GM04503 (cell line): ENCODE measurements at places on chromosomes 1 and 21.
A peak's percentile ranks its signal among the peaks of the same experiment; 100 is the strongest.

- no peak for DNase-seq
These were observed 3.1 kb downstream of the CSF3R start for GRCh38 chr1:36479505-36480051.

GRCh38 chr1:166086113-166086883 is 80.5 kb downstream of the FAM78B start:
- no peak for DNase-seq

DNA sequence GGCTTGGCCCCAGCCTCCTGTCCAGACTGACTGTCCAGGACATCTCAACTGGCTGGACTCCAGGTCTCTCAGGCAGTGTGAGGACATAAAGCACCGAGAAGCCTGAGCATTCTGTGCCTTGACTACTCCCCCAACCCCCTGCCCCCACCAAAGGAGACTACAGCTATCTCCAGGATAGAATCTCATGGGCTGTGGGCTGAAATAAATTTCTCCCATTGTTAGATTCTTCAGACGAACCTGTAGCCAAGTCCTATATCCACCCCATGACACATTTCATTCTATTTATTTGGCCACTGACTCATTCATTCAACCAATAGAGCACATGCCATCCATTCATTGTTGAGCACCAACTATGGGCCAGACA is 11.4 kb downstream of the VWA5B1 start:
- DNase-seq: no peak

- DNase-seq: no peak
These were observed 7.9 kb downstream of the LYST start for GRCh38 chr1:235858766-235859165.

GRCh38 chr1:23118957-23119792 is 49.5 kb downstream of the LUZP1 start:
- DNase-seq: no peak

- DNase-seq: peak; percentile 82
These were observed 11.0 kb downstream of the EVA1C start for GRCh38 chr21:32423320-32424190.

- no peak for DNase-seq
These were observed 41.2 kb downstream of the SPAG17 start for GRCh38 chr1:118143831-118144230.

DNA sequence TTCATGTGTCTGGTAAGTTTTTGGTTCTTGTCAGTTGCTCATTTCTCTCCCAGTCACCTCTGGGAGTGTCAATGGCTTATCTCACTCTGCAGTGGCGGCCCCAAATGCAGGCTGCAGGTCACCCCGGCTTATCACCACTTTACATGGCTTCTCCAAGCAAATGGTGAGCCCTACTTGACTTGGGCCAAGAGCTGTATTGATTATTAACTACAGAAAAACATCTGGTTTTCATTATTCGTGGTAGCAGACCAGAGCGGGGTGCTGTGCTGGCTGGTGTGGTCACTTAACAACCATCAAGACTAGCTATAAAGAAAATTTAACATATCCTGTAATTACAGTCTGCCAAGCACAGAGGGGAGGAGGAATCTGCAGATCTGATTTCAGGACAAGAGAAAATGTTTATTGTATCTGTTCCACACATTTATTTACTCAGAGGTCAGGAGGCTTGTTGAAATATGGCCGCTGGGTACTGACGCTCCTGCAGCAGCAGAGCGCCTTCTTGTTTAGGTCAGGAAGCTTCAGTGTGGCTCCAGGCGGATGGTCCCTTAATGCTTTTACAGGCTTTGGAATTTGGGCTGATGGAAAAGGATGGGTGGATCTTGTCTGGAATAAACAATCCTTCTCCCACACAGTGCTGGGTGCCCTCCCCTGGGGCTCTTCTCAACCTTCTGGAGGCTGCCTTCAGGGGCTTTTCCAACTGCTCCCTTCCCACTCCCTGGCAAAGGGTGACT is 87.8 kb downstream of the HLX start:
- no peak for DNase-seq

GRCh38 chr1:147720557-147720956 is 39.8 kb downstream of the GJA5 start:
- no peak for DNase-seq

- DNase-seq: no peak
These were observed 192.1 kb downstream of the DUSP10 start for GRCh38 chr1:221549815-221550214.

GRCh38 chr1:179269071-179269470 is 24.5 kb upstream of the SOAT1 start:
- no peak for DNase-seq

GRCh38 chr1:1920608-1921458 is 1.8 kb upstream of the TMEM52 start:
- DNase-seq: no peak

- DNase-seq: no peak
These were observed 109.5 kb upstream of the SIM2 start for GRCh38 chr21:36589352-36589971.

- peak; percentile 59 for DNase-seq
These were observed 79.0 kb downstream of the PTPN14 start for GRCh38 chr1:214472364-214472763.

DNA sequence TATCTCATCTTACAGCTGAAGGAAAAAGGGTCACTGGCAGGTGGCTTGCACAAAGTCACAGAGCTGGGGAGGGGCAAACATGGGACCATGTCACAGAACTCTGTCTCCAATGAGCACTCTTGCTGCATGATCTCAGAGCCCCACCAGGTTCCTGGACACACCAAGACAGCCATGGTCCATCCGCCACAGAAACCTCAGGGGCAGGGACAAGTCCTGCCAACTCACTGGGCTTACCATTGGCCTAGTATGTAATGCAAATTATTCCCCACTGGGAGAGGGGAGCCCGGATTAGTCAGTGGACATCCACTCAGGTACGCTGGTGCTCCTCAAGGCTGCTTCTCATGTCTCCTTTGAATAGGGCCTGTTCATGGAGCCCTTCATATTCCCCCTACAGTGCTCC is 14.2 kb downstream of the S100A7A start:
- DNase-seq: no peak

GRCh38 chr1:112849425-112850033 is 106.5 kb downstream of the SLC16A1 start:
- DNase-seq: no peak

GRCh38 chr1:26530895-26531598 is 1.5 kb downstream of the RPS6KA1 start:
- no peak for DNase-seq

- no peak for DNase-seq
These were observed 12.9 kb downstream of the OR2T6 start for GRCh38 chr1:248388426-248388825.

DNA sequence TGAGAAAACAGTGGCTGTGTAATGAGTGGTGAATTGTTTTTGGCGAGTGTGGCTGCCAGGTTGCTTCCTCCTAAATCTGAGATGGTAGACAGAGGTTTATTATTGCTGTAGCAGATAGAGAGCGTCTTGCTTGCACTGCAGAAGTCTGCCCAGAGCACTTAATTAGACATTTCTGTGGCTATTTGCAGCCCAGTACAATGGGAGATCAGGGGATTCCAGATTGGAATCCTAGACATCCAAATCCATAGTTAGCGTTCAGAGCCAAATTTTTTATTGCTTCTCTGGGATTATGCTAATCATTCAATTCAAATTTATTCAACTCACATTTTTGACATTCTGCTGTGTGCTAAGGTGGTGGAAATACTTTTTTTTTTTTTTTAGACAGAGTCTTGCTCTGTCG is 30.0 kb downstream of the KIF26B start:
- no peak for DNase-seq

DNA sequence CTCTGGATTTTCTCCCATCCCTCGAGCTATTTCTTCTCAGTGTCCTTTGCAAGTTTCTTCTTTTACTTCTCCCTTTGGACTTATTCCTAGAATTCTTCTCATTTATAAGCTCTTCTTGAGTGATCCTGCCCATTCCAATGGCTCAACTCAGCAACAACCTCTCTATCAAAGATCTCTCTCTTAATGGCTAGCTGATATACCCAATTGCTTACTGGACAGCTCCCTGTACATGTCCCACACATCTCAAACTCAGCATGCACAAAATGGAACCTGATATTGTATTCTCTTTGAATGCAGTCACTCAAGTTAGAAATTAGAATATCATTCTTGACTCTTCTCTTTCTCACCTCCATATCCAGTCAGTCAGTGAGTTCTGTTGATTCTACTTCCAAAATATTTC is 48.6 kb downstream of the SLC25A24 start:
- DNase-seq: no peak

DNA sequence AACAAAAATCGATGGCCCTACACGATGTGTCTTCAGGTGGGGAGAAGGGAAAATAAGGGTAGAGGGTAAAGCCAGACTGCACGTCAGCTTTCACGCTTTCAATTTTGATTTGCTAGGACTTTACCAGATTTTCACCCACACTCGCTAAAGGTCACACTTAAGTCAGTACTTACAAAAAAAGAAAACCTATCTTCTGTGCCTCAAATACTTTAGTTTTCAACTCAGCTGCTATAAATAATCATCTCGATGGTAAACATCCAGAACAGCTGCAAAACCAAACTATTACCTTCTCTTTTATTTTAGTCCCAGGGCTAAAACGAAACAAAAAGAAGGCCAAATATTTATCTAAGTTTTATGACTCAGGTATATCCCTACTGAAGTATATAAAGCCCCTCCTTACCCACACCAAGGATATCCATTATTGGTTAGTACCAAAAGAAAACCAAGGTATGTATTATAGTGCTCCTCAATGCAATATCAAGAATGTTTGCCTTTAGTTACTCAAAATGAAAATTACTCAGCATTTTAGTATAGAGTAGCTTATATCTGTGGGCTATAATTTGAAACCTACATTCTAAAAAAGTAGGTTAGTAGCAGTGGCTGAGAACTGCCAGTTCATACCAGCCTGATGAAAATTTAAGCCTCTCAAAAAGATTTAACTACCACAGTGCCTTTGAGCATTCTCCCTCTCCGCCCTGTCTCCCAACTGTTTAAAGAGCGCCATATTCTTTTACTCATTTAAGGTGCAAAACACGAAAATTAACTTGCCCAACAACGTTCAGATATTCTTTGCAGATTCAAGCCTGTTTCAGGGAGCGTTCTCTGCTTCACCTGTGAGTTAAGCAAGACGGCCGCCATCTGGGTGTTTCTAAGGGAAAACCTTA is 1.5 kb downstream of the CSDE1 start:
- no peak for DNase-seq

DNA sequence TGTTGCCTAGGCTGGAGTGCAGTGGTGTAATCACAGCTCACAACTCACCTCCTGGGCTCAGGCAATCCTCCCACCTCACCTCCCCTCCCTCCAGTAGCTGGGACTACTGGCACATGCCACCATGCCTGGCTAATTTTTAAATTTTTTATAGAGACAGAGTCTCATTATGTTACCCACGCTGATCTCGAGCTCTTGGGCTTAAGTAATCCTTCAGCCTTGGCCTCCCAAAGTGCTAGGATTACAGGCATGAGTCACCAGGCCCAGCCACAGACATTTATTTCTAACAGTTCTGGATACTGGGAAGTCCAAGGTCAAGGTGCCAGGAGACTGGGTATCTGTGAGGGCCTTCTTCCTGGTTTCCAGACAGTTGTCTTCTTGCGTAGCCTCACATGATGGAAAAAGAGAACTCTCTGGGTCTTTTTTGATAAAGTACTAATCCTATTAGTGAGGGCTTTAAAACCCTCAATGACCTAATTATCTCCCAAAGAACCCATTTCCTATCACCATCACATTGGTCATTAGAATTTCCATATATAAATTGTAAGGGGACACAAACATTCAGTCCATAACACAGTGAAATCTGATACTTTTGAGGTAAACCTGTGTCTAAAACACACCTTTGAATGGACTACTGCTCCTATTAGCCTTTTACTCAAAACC is 67.9 kb downstream of the PHACTR4 start:
- DNase-seq: peak; percentile 39

DNA sequence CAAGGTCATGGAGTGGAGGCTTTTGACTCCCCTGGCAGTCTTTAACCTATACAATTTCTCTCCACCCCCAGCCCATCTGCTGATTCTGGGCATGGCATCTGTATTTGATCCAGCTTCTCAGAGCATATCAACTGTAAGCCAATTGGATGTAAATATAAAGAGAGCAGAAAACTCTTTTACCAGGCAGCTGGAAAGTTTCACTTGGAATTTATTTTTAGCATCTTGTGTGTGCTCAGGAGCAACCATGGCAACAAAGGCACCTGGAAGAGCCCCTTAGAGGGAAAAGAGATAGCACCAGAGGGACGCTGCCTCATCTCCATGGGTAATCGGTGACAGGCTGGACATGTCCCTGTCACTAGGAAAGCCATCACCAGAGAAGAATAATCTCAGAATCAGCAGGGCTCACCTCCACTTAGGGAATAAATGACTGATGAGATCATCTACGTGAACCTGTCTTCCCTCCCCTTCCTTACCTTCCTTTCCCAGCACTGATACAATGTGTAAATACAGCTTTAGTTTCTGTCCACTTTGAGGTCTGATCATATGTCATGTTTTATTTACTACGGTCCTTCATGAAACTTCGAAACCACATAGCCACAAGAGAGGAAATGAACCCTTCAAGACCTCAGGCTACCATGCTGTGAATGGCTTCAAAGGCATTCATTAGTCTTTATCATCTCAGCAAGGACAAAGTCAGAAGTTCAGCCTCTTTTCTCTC is 25.3 kb upstream of the SIPA1L2 start:
- no peak for DNase-seq

DNA sequence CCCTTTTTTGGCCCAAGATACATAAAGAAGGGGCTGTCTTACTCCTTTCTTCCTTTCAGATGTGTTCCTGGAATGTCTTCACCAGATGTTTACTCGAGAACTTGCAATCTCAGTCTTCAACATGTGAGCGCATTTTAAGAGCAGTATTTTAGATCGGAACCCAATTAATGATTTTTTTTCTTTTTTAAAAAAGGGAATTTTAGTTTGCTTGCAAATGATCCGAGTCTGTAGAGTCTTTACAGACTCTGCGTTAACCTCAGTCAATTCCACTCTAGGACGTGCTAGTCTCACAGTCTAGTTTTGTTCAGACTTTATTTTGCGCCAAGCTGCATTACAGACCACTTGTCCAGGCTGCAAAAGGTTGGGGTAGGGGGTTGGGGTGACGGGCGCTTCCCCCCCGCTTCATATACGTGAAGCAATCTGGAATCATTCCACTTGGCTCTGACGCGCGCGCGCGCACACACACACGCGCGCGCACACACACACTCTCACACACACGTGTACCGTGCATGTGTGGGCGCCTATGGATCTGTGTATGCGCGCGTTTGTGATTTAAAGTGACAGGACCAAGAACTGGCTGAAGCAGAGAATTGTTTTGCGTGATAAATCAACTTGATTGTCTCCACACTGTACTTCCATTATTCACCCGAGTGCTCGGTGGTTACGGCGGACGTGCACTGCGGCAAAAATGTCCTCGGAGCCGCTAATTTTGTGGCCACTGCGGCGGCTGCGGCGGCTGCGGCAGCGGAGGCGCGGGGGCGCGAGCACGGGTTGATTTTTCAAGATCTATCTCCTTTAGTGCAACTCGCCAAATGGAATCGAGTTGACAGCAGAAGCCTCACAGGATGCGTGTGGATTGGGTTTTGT is 25.6 kb upstream of the NFIA start:
- DNase-seq: no peak

- no peak for DNase-seq
These were observed 13.9 kb downstream of the SSR2 start for GRCh38 chr1:156006666-156007376.
